ENCODE measurements at places on chromosomes 3 and 15.

DNA sequence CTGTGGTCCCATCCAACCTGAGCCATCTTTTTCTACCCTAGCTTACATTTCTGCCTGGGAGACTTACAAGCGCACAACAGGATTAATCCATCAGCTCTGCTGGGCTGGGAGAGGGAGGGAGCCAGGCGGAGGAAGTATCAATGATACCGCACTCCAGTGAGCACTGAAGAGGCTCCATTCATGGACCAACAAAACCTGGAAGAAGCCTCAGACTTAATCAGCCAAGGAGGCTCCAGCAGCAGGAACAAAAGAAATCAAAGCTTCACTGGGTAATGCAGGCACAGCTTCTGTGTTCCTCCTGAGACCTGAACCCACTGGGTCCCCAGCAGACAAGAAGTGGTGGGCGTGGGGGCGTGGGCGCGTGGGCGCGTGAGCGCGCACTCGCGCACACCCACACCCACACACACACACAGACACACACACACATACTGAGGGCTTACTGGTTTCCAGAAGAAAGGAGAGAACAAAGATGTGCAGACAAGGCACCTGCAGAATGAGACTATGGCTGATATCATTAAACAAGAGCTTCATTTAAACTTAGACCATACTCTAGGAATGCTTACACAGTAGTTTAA is 87.0 kb upstream of the BOC start:
- DNase-seq = no peak

DNA sequence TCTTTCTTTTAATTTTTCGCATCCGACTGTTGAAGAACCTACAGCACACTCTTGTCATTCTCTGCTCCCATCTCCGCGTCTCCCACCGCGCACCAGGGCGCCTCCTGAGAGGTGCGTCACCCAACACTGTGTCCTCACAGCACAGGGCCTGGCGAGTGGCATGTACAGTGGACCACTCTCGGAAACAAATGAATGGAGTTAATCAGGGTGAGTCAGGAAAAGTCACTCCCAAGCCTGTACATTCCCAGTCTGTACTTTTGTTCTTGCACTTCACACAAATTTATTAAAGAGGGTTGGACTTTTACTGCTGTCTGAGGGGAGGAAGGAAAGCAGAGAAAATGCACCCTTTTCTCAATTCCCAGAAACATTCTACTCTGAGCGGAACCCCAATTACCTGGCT is 625 bp downstream of the COL6A6 start:
- DNase-seq = no peak

DNA sequence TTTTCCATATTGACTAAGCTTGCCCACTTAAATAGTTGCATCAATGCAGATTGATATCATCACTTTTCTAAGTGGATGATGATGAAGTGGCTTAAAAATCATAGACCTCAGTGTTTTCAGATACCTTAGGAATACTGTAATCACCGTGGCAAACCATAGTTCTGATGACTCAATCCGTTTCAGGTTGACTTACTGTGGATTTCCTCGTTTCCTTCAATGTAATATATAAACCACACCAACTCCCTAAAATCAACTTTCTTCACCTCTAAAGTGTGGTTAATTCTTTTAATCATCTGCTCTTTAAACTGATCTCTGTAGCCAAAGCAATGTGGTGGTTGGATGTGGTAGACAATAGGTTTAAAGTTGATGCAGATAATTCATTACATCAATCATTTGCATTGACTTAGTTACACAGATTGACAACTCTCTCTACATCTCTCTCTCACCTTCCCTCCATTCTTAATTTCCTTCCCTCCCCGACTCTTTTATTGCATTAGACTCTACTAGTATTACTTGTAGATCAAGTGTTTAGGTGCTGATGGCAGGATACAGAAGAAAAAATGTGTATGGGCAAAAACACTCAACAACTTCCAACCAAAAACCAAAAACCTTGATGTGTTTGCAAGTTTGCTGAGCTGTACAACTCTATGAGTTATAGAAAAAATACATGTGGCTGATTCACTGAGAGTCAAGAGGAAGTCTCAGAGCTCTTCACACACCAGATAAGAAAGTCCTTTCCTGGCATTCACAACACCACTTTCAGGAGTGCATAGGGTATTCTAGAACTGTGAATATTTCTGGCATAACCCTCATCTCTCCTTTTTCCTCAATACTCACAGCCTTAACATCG is 243.5 kb downstream of the NFKBIZ start:
- DNase-seq = no peak

GRCh38 chr3:45119824-45120358 is 26.3 kb downstream of the CDCP1 start:
- no peak for DNase-seq

DNA sequence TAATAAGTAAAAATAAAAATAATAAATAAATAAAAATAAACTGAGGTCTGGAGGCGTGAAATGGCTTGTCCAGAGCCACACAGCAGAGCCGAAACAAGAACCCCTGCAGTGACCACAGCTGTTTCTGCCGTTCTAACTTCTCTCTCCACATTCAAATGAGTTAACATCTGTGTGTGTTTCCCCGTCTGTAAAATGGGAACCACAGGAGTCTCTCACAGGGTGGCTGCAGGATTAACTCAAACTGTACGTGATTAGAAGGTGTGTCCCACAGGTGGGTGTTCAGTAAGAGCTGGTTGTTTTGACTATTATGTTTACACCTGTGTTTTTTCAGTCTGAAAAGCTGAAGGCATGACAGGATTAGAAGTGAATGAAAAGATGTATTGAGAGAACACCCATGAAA is 27.0 kb upstream of the MUC4 start:
- no peak for DNase-seq

DNA sequence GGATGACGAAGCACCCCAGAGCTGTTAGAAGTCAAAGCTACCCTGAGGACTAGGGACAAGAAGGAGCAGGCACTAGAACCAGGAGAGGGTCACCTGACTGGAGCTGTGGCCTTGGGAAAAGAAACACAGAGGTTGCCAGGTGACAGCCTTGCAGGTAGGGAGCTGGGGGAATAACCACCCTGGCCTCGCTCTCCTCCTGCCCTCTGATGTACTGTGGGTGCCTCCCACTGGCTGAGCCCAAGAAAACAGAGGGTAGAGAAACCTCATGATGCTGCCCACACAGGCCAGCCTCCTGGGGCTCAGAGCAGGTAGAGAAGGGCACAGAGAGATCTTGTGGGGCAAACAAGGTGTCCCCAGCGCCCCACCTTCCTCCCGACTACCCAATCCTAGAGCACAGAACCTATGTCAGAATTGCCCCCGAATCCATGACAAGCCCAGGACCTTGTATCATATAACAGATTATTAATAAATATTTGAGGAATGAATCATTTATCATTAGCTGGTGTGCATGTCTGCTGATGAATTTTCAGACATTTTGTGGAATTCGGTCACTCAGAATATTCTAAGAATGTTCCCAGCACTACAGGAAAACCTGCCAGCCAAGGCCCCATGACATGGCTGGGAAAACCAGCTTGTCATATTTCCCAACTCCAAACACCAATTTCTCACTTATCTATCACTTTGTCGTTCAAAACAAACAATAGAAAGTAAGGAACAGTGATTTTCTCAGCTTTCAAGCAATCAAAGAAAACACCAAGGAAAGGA is 59.8 kb upstream of the MEX3B start:
- DNase-seq = no peak

- no peak for DNase-seq
Observed at GRCh38 chr3:186374376-186374775, 12.3 kb upstream of the DGKG start.

- peak; percentile 29 for DNase-seq
Observed at GRCh38 chr3:147298511-147298982, 107.8 kb downstream of the ZIC4 start.

DNA sequence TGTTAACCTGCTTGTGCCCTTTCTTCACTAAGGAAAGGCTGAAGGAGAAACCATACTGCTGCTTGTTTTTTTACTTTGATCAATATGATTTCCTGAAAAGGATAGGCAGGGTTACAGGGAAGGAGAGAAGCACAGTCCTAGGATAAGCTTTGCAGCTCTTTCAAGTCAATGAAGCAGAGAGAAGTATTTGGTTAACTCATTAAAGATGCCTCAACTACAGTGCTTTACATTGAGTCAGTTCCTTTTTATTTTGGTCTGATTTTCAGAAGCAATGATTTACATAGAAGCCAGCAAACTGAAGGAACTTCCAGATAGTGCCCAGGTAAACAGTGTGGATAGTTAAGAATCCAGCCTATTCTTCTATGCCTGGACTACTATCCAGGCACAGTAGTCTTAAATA is 64.8 kb downstream of the ARIH1 start:
- no peak for DNase-seq

- DNase-seq = peak; percentile 11
Observed at GRCh38 chr3:148697306-148698189, at the start of gene AGTR1. Gene AGTR1, plus strand, starts transcription at chr3:148697903. Its CDS starts 43,133 bp downstream, at chr3:148741036.

DNA sequence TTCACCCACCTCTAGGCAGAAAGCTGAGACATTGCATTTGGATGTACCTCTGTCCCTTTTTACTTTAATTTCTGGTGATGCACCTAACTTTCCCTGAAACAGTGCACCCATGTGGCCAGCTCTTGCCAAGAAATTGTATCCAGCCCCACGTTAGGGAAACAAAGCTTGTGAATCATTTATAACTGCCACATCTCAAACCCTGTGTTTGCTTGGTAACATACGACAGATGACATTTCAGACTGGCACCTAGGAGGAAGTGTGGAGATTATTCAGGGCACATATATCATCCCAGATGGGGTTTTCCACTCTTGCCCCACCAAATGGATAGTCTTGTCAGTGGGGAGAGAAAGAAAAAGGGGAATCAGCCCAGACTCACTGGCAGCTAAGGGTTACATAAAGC is 2.1 kb downstream of the CYB561D2 start:
- no peak for DNase-seq
